ENCODE measurements at places on chromosomes 5 and 9. TPM values are rescaled to one million over a fixed set of nuclear protein-coding genes. Genes with fewer than 3 reads are reported as not detected.

DEPDC1B gene
- total RNA-seq, result 1.1 TPM

SH3RF2 gene
- 0.28 TPM for total RNA-seq

CEP78 gene
- total RNA-seq, result 4.8 TPM

SLC27A6 gene
- 0.28 TPM for total RNA-seq

LCN2 gene
- total RNA-seq, result not detected

NPDC1 gene
- 18.4 TPM for total RNA-seq

PIGO gene
- total RNA-seq, result 10.5 TPM

FCN1 gene
- not detected for total RNA-seq

PTPDC1 gene
- 5.8 TPM for total RNA-seq

PALM2AKAP2 gene
- total RNA-seq, result 9.7 TPM

GPSM1 gene
- total RNA-seq, result 27.4 TPM

TEX48 gene
- not detected for total RNA-seq

TTC23L gene
- total RNA-seq, result 0.37 TPM

ORM2 gene
- total RNA-seq, result not detected

HSD17B4 gene
- 230 TPM for total RNA-seq
